ENCODE measurements at places on chromosomes 6 and 20. TPM values are rescaled to one million over a fixed set of nuclear protein-coding genes. Genes with fewer than 3 reads are reported as not detected.

Gene AVP
- total RNA-seq = not detected

GRCh38 chr6:10259671-10260070, 155.2 kb downstream of the TFAP2A start:
- DNase-seq = no peak

DNA sequence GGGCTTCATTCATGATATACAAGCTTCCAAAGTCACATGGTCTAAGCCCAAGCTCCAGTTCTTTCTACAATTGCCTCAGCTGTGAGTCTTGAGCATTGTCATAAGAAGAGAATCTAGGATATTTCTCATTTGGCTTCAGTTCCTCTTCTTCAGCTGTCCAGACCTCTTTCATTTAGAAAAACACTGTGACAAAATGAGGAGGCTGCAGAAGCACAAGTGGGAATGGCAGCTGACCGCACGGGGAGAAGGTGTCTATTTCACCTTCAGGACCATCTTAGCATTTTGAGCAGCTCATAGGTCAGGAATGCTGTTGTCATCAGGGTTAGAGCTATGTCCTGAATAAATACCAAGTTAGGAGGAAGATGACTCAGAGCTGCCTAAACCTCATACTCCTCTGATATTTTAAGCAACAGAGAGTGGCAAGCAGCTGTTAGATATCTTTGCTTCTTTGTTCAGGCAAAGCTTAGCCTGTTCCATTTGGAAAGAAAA, 390.1 kb upstream of the CITED2 start:
- no peak for DNase-seq

DNA sequence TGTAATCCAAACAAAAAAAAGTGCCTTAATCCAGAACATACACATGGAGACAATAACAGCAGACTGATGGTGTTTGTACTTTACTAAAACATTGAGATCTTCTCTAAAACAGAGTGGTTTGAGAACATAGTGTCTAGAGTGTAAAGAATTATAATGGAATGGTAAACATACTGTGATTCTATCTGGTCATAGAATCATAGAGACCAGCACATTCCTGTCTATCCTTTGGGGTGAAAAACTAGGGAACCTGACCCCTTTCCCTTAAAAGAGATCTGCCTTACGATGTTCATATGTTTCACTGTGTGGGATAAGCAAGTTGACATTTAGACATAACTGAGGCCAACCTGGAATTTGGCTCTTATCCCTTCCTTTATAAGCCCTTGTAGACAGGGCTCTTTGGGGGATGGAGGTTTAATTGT, 55.7 kb downstream of the TRMT11 start:
- DNase-seq = no peak

DNA sequence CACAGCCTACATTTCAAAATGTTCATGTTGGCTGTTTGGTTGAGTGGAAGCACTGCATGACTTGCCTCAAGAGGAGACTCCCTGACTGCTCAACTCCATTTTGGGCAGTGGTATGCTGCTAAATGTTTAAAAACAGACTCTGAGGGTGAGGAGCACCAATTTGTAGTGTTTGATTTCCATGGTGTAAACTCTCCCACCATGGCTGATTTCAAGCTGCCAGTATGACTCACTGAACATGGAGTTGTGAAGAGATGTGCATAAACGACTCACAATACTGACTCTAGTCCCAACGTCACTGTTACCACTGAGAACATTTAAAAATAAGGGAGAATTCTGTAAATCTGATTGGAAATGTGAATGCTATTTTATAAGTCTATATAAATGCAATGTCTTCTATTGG, 70.4 kb downstream of the BACH2 start:
- no peak for DNase-seq

GRCh38 chr6:10205892-10206291, 209.0 kb downstream of the TFAP2A start:
- DNase-seq = no peak

GRCh38 chr20:50919567-50919966, 11.7 kb downstream of the ADNP start:
- no peak for DNase-seq

DNA sequence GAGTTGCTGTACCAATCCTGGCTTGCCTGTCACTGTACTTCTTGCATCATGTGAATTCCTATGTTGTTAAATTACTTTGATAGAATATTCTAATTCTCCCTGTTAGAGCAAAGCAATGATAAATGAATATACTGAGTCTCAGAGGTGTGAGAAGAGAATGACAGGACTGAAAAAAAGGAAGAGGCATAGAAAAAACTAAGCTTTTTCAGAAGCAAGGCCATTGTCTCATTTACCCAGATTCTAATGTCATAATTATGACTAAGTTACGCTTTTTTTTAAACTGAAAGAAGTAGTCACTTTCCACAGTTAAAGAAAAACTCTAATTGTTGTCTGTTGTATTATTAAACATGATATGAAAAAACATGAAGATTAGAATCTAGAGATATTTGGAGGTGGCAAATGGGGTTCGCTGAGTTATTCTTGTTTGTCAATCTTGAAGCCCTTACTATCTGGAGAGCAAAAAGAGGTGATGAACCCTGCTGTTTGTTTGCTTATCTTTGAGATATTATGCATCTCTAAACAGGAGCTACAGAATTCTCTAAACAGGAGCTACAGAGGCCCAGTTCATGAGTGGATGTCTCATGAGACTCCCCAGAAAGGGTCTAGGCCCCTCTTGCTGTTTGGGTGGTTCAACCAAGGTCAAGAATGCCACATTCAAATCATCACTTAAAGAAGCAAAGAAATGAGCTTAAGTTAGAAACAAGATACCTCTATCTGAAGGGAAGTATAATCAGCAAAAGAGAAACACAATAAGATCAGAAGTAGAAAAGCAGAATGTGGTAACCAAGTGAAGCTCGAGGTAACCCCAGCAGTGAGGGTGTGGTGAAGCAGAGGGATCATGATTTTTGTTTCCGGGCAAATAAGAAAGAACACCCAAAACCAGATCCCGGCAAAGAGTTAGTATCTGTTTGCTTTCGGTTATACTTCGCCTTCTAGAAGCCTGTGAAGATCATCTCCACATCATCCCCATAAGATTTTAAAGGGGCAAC, 33.3 kb upstream of the THEMIS start:
- DNase-seq = no peak

DNA sequence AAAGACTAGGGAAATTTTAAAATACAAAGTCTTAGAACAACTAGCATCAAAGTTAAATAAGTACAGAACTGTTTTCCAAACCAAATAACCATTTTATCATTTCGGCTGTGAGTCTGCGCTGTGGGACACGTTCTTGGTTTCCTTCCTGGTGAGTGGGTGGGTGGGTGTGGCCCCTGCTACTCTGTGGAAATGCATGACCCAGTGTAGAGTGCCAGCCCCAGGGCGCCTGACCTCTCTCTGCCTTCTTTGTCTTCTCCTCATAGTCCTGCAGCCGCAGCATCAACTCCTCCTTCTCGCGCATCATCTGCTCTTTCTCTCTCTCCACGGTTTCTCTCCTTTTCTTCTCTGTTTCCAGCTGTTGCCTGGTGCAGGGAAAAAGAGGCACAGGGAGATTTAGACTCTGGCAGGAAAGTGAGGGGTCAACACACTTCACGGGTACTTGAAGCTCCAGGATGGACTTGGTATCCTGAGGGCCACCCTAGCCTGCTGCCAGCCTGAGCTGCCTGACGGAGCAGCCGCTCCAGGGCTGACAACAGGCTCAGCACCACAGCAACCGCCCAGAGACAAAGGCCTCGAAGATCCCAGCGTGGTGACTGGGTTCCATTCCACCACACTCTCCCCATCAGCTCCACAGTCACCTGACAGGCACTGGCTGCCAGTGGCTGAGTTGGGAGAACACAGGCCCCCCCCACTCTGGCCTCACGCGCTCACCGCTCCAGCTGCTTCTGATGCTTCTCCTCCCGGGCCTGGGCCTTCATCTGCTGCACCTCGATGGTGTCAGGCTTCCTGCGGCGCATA, 48.4 kb downstream of the EZR start:
- no peak for DNase-seq

GRCh38 chr6:77762386-77762785, 109.5 kb downstream of the MEI4 start:
- no peak for DNase-seq

Gene ABRACL
- 34.7 TPM for total RNA-seq

- DNase-seq = no peak
These were observed 13.7 kb upstream of the BLCAP start for GRCh38 chr20:37541326-37541725.

- no peak for DNase-seq
These were observed 119.6 kb downstream of the TFAP2C start for GRCh38 chr20:56748476-56749377.

- DNase-seq = no peak
These were observed 685.6 kb downstream of the TBC1D32 start for GRCh38 chr6:120648713-120649112.

GRCh38 chr20:36574366-36575135, 1.2 kb downstream of the TGIF2 start:
- DNase-seq = peak; percentile 65

- no peak for DNase-seq
These were observed 49.4 kb downstream of the KAT14 start for GRCh38 chr20:18187020-18187419.
